ENCODE measurements at places on chromosomes 4 and X. TPM values are rescaled to one million over a fixed set of nuclear protein-coding genes. Genes with fewer than 3 reads are reported as not detected.

Gene IL1RAPL1
- not detected for total RNA-seq

Gene AMBN
- total RNA-seq: not detected

Gene AFM
- not detected for total RNA-seq

Gene NSUN7
- 3.6 TPM for total RNA-seq

Gene BEX1
- total RNA-seq: not detected

Measured in nasal cavity respiratory epithelium epithelial cell of viscerocranial mucosa (primary cell).